Heart right ventricle (tissue), 16 donors: ENCODE measurements at places on chromosomes 13 and 19. TPM values are rescaled to one million over a fixed set of nuclear protein-coding genes. Genes with fewer than 3 reads are reported as not detected.

- no peak for DNase-seq
These were observed 17.1 kb downstream of the PEG3 start for GRCh38 chr19:56823417-56823816.

- no peak for DNase-seq
These were observed 4.0 kb downstream of the SMAD9 start for GRCh38 chr13:36915896-36916640.

- no peak for DNase-seq
These were observed 3.1 kb upstream of the PNMA8C start for GRCh38 chr19:46431824-46432223.

- no peak for DNase-seq
These were observed 102.5 kb downstream of the FLT1 start for GRCh38 chr13:28392428-28392827.

The DOCK6 gene
- total RNA-seq, result 57.2 TPM

DNA sequence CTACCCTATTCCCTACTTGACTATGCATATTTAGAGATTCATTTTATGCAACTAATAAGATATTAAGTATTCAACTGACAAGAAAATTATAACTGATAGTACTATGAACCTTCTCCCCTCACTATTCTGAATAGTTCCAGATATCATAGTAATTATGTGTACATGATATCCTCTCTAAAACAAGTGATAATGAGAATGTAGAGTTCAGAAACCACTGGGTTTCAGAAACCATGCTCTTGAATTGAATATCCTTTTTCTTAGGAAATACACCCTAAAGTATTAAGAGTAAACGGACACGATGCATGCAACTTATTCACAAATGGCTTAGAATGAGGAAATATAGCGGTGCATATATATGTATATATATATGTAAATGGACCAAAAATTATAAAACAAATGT lies 160.9 kb downstream of the TBC1D4 start:
- DNase-seq, result no peak

- DNase-seq, result no peak
These were observed 43.0 kb downstream of the DIAPH3 start for GRCh38 chr13:60120617-60121336.

GRCh38 chr13:25059958-25060357 lies 36.0 kb upstream of the PABPC3 start:
- DNase-seq, result no peak

DNA sequence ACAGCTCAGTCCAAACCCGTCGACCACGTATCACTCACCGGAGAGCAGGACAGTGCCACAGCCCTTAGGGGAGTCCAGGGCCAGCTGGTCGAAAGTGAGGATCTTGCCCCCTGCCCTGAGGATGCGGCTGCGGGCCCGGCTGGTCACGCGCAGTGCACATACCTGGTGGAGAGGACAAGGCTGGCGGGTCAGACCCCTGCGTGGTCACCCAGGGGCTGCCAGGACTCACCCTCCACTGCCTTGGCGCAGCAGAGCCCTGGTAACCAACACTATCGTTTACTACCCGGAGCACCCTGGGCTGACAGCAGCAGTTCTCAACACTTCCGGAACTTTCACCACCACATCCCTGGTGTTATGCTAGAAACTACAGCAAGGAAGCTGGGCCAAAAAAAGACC lies 1.2 kb upstream of the FAM83E start:
- no peak for DNase-seq

The ZNF626 gene
- total RNA-seq, result 8.8 TPM

The ZNF793 gene
- 5.4 TPM for total RNA-seq

- DNase-seq, result no peak
These were observed at the start of gene CD37 for GRCh38 chr19:49335071-49335783. TSS of gene CD37 (plus strand) at chr19:49335406. CDS start at chr19:49335541, 135 bp downstream.

The R3HDM4 gene
- 28.1 TPM for total RNA-seq

DNA sequence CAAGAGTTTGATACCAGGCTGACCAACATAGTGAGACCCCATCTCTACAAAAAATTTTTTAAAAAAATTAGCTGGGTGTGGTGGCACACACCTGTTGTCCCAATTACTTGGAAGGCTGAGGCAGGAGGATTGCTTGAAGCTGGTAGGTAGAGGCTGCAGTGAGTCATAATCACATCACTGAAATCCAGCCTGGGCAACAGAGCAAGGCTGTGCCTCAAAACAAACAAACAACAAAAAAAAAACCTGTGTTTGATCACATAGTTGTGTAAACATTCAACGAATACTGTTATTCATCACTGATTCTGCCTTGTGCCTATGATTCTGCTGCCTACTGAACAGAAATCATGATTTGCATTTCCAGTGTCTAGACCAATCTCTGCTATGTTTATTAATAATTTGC lies 134.0 kb downstream of the TBC1D4 start:
- no peak for DNase-seq

DNA sequence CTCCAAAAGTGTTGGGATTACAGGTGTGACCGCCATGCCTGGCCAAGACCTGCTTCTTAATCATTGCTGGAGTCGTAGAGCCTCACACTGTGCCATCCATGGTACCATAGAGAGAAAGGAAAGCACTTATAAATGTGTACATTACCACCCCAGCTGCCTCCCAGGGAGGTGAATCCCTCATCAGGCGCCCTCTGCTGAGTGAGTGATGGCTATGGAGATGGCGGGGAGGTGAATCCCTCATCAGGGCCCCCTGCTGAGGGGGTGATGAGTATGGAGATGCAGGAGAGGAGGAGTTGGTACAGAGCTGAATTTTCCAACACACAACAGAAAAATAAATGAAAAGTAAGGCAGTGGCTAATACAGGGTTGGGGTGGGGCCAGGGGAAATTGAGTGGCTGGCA lies 263.4 kb downstream of the UQCRFS1 start:
- no peak for DNase-seq

- no peak for DNase-seq
These were observed 18.1 kb upstream of the ZFP82 start for GRCh38 chr19:36436531-36436930.

DNA sequence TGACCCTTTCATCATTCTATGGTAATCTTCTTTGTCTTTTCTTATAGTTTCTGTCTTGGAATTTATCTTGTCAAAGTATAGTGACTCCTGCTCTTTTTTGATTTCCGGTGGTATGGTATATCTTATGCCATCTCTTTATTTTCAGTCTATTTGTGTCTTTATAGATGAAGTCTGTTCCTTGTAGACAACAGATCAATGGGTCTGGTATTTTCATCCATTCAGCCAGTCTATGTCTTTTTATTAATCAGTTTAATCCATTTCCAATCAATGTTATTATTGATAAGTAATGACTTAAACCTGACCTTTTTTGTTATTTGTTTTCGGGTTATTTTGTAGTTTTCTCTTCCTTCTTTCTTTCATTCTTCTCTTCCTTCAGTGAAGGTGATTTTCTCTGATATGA lies 495.9 kb upstream of the PCDH9 start:
- no peak for DNase-seq

DNA sequence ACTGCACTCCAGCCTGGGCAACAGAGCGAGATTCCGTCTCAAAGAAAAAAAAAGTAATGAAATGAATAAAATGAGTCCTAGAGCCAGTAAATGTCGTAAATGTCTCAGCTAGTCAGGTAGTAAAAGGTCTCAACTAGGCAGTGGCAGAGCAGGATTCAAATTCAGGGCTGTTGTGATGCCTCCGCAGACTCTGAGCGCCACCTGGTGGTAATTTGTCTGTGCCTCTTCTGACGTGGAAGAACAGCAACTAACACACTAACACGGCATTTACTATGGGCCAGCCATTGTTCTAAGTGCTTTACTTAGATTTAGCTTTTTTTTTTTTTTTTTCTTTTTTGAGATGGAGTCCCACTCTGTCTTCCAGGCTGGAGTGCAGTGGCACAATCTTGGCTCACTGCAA lies 30.2 kb downstream of the CYP2F1 start:
- peak; percentile 73 for DNase-seq
